ENCODE measurements at places on chromosomes 2 and 18. TPM values are rescaled to one million over a fixed set of nuclear protein-coding genes. Genes with fewer than 3 reads are reported as not detected.

TLX2 gene
- not detected for total RNA-seq

ACMSD gene
- not detected for total RNA-seq

AMMECR1L gene
- 11.8 TPM for total RNA-seq

RIT2 gene
- total RNA-seq: not detected

MAP2 gene
- total RNA-seq: 42.1 TPM

POTEC gene
- total RNA-seq: not detected

CHRNG gene
- total RNA-seq: not detected

DNA sequence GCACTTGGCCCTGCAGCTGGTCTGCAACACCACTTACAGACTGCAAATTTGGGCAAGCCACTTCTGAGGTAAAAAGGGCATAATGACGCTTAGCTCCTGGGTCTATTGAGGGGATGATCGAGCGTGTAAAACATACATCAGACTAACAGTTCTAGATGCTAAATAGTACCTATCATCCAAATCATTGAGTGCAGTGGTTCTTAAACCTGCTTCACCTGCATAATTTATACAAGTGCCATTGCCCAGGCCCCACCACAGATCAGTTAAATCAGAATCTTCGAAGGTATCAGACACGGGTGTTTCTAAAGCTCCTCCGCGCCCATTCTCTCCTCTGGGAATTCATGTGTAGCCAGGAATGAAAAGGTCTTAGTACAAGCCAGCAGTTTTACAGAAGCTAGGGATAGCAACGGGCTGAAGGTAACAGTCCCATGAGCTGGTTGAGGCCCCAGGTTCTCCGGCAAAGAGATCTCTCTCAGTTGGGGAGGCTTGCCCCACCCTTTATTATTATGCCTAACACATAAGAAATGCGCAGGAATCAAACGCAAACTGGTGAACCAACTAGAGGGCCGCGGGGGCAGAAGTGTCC, 737 bp upstream of the RNF181 start:
- no peak for DNase-seq

DNA sequence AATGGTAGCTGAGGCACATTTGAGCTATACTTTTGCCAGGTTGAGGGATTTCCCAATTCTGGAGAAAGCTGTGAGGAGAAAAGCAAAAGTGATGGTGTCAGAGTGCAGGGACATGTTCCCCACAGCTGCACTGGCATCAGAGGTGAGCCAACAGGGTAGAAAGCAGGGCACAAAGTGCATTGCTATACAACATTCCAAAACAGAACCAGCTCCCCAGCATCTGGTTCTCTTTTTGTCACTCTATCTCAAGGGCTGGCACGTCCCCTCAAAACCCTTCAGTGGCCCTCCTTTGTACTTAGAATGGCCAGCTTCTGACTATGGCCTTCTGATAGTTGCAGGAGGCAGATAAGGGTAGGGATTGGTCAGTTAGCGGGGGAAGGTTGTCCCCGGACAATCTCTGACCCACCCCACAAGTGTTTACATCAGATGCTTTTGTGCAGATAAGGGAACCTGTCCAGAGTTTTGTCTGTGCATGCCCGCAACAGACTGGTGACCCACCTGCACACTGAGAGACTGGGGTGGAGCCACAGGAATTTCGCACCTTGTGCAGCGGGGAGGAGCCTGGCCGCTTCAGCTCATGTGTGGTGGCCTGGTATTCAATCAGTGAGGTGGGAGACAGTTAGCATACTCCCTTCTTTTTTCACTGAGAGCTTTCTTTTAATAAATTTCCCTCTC, 31.0 kb upstream of the TMEM17 start:
- no peak for DNase-seq

GRCh38 chr2:21793461-21793860, 669.7 kb downstream of the TDRD15 start:
- DNase-seq: no peak

DNA sequence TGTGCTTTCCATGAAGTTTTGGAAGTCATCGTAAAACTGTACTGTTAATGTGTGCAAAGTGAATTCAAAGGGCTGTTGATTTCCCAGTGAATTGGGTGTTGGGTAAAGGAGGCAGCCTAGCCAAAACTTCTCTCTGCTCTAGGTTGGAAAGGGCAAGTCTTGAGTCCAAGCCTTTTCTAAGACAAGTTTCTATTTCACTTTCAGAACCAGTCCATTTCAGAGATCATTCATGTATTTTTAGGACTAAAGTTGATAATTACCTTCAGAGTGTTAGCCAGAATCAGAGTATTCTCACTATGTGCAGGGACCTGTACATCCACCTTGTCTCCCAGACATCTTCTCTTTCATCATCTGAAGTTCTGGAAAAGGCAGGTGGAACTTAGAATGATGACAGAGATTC, 636.1 kb upstream of the KLHL29 start:
- no peak for DNase-seq

DNA sequence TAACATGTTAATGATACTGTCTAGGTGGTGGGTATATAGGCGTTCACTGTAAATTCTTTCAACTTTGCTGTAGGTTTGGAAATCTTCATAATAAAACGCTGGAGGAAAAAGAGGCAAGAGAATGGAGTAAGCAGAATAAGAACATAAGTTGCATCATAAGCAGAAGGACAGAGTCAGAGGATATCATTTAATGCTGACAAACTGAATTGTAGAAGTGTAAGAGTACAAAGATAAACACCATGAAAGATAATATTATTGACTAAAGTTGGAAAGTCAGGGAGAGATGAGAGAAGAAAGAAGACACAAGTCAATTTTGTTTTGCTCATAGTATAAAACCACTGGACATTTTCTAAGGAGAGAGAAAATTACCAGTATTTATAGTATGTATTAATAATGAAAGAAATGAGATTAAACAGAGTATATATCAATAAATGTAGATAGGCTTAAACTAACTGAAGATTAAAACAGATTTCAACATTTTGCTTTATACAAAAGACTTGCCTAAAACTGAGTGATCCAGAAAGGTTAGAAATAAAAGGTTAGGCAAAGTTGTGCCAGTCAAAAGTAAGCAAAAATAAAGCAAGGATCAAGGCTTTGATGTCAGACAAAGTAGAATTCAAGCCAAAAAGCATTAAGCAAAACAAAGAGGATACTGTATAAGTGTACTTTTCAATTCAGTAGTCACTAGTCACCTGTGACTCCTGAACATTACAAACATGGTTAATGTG, 42.4 kb upstream of the VIT start:
- no peak for DNase-seq

DNA sequence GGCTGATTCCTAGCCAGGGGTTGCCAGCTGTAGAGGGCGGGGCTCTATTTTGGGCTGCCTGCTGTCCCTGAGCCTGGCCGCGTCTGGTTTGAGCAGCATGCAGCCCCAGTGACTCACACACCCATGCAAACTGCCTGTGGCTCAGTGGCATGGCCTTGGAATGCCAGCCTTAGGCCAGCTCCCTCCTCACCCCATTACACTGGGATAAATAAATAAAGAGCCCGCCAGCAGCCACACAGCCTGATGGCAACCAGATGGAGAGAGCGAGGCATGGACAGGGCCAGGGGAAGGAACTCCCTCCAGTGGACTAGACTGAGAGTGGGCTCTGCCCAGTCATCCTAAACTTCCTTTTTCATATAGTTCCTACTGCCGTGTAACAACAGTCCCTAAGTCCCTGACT, 18.3 kb downstream of the NHEJ1 start:
- no peak for DNase-seq

GRCh38 chr18:24362757-24363156, 34.9 kb downstream of the OSBPL1A start:
- no peak for DNase-seq

DNA sequence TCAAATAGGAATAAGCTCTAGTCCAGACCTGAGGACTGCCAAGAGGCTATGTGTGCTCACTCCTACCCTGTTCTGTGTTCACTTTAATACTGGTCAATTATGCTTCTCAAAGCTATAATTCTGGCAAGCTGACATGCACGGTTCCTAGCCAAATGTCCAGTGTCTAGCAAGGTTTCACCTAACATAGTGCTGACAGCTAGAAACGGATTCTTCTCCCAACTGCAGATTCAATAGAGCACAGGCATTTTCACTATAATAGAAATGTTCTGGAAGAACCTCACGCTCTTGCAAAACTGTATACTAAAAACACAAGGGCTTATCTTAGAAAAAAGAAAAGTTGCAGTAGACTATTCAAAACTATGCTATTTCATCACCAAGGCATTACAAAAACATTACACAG, 45.1 kb downstream of the HDAC4 start:
- DNase-seq: no peak

GRCh38 chr2:224440988-224441387, 39.1 kb upstream of the FAM124B start:
- no peak for DNase-seq

GRCh38 chr2:240946046-240946445, 39.9 kb downstream of the CROCC2 start:
- peak; percentile 56 for DNase-seq

- DNase-seq: no peak
These were observed 37.6 kb downstream of the ABCB11 start for GRCh38 chr2:168993538-168993937.

DNA sequence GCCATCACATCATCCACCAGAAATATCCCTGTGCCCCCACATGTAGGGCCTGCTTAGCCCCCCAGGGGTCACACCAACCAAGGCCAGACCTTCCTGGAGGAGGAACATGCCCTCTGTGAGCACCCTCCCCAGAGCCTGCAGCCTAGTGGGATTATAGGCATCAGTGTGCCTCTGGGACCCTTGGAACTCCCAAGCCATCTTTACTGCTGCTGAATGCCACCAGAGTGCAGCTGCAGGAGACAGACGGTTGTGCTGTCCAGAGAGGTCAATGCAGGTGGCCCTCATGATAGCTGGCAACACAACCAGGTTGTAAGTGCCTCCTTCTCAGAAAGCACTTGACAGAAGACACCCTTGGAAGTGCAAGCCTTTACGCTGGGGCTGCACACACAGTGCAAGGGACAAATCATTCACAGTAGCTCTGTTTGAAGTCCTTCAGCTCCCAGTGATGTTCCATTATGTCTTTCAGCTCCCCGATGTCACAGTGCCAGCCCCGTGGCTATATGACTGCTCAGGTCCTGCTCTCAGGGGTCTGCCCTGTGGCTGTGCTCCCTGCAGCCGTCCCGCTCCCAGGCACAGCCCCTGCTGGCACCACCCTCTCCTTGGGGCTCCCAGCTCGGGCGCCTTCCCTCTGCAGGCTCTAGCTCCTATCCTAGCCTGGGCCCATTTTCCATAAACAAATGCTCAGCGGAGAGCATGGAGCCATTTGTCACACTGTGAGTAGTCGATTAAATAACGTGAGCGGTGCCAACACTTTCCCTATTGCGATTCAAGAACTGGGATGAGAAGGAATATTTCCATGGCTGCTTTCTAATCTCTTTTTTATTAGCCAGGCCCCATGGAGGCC, 65.1 kb downstream of the EDAR start:
- DNase-seq: peak; percentile 68

DNA sequence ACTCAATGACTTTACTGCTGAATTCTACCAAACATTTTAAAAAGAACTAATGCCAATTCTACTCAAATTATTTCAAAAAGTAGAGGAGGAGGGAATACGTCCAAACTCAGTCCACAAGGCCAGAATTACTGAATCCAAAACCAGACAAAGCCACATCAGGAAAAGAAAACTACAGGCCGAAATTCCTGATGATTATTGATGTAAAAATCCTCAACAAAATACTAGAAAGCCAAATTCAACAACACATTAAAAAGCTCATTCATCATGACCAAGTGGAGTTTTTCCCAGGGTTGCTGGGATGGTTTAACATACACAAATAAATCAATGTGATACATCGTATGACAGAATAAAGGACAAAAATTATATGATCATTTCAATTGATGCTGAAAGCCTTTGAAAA, 103.9 kb upstream of the UBE2E3 start:
- DNase-seq: no peak

GRCh38 chr2:191907545-191907944, 60.7 kb upstream of the CAVIN2 start:
- DNase-seq: no peak

DNA sequence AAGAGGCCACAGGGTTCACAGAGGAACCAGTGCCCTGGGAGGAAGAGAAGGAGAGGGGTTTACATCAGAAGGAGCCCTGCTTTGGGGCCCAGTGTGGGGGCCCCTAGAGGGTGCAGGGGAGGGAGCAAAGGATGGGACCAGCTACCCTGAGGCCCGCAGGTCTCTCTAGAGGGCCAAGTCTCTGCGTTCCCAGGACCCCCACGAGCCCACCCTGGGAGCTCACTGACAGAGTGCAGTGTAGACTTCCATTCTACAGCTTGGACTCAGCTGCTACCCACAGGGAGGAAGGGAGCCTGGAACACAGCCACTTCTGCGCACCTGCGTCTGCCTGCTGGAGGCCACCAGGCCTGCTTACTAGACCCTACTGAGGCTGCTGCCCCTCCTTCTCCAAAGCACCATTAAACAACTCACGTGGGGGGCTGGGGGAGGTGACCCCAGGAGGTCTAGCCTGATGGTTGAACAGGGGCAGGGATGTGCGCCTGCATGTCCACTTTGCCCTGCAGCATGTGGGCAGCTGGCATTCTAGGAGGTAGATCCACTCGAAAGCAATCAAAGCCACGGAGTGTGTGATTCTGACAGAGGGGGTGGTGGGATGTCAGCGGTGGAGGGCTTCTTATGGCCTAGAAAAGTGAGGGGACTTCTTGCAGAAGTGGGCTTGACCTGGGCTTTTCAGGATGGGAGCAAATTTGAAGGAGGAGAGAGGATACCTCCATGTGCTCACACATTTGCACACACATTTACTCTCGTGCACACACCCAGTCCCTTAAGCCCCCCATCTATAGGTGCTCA, 90.2 kb downstream of the ZFP36L2 start:
- DNase-seq: no peak

Measured in cardiac septum (tissue), 1 donor.